ENCODE measurements at places on chromosomes 7 and 10. TPM values are rescaled to one million over a fixed set of nuclear protein-coding genes. Genes with fewer than 3 reads are reported as not detected.

Gene MORN4
- total RNA-seq = 33.4 TPM

Gene PAPOLB
- 1.2 TPM for total RNA-seq

Gene SUFU
- 16.8 TPM for total RNA-seq

Gene CYP2C18
- total RNA-seq = not detected

Gene IDI2
- total RNA-seq = not detected

Gene CYCS
- 135 TPM for total RNA-seq

Gene NME8
- total RNA-seq = 1.3 TPM

Gene IQCE
- total RNA-seq = 64.6 TPM

Gene SPOCK2
- 286 TPM for total RNA-seq

Gene TUBAL3
- not detected for total RNA-seq

Gene CALHM3
- not detected for total RNA-seq

Gene POM121C
- 61.5 TPM for total RNA-seq

Gene ELOVL3
- total RNA-seq = not detected

Gene ANTXRL
- not detected for total RNA-seq

Gene NKX1-2
- total RNA-seq = 1.1 TPM

Gene GJD4
- total RNA-seq = 0.43 TPM

Gene COPG2
- total RNA-seq = 24.1 TPM

Gene ST8SIA6
- 3.0 TPM for total RNA-seq

Gene ANXA8
- 0.52 TPM for total RNA-seq

Gene SPAM1
- total RNA-seq = not detected

Gene ACTR3C
- total RNA-seq = 7.1 TPM

Gene ECD
- total RNA-seq = 29.4 TPM

Gene SPDYE6
- total RNA-seq = not detected
